Stimulated activated effector memory CD8-positive, alpha-beta T cell treated with anti-CD3 and anti-CD28 coated beads, Interleukin-12 subunit alpha, Interleukin-12 subunit beta, amount 100 ng/mL, for 72 hours (primary cell): ENCODE measurements at places on chromosomes 5 and 9.

- DNase-seq = no peak
Observed at GRCh38 chr5:74415695-74416102, 224.8 kb downstream of the ENC1 start.

DNA sequence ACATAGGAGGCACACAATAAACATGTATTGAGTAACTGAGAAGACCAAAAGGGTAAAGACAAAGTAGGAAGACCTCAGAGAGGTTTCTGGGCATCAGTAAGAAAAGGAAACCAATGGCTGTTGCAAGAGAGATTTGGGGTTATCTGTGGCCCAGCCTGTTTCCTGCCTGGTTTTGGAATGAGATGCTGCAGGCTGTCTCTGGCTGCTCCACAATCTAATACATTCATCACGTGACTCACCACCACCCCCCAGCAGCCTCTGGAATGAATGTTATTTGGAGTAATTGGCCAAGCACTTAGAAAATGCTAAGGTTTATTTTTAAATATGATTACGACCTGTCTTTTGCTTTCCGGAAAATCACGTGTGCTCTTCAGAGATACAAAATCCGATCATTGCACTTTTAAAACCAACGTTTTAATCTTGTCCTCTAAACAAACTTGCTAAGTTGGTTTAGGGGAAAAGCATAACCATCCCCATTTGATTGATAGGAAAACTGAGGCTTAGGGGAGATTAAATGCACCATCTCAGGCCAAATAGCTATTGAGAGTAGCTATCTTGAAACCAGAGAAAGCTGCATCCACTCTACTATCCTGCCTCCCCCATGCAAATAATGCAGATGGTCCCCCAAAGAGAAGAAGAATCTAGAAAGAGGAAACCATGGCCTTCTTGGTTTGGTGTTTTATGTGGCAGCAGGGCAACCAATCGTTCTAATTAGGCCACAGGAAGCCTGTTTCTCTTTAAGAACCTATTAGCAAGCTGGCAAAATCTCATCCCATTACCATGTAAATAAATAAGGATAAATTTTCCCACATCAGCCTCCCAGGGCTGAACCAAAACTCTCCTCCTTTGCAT is 151.8 kb upstream of the ADRA1B start:
- DNase-seq = no peak

- DNase-seq = no peak
Observed at GRCh38 chr5:14588145-14588544, 6.6 kb downstream of the OTULINL start.

DNA sequence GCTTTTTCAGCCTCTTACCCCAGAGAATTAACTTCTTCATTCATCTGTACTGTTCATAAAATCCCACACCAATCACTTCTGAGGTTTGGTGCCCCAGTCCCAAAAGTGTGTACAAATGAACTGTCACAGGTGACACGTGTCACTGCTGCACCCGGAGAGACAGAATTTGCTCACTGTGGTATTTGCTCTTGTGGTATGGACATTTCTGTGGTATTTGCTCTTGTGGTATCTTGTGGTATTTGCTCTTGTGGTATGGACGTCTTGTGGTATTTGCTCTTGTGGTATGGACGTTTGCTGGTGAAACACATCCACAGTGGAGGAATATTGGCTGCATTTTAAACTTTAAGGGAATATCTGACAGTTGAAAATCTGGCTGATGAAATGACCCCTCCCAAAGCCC is 214.9 kb upstream of the DAP start:
- no peak for DNase-seq

DNA sequence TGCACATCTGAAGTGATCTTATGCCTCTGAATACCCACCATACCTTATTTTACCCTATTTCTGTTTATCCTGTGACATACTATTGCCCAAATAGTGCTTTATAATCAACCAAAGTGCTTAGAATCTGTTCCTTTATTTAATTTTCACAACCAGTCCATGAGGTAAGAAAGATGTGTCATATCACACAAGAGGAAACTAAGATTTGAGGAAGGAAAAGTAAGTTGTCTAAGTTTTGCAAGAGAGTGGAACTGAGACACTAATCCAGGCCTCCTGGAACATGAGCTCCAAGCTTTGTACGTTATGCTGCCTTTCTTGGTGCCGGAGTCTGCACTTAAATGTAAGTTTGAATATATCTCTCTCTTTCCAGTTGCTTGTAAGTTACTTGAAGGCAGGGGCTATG is 17.2 kb downstream of the KDM3B start:
- DNase-seq = no peak

GRCh38 chr5:139340051-139340450 is 1.6 kb upstream of the PAIP2 start:
- no peak for DNase-seq

GRCh38 chr5:55601204-55601618 is 66.4 kb upstream of the PLPP1 start:
- DNase-seq = no peak

DNA sequence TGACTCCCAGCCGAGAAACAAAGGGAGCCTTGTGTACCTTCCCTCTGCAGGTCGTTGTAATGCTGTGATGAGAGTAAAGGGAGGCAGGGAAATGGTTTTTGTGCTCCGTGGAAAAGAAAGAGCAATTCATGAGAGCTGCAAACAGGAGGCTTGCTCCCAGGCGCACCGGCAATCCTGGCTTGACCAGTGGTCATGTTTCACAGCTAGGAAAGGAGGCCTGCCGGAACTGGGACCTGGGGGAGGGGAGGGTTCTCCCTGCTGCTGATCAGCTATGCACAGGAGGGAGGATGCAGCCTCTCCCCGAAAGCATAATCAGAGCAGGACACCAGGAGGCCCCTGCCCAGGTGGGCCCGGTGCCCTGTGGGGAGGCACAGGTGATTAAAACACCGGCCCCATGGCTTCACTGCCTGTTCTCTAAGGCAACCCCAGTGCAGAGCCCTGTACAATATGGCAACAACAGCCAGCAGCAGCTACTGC is 131.3 kb downstream of the ZDHHC21 start:
- DNase-seq = no peak

DNA sequence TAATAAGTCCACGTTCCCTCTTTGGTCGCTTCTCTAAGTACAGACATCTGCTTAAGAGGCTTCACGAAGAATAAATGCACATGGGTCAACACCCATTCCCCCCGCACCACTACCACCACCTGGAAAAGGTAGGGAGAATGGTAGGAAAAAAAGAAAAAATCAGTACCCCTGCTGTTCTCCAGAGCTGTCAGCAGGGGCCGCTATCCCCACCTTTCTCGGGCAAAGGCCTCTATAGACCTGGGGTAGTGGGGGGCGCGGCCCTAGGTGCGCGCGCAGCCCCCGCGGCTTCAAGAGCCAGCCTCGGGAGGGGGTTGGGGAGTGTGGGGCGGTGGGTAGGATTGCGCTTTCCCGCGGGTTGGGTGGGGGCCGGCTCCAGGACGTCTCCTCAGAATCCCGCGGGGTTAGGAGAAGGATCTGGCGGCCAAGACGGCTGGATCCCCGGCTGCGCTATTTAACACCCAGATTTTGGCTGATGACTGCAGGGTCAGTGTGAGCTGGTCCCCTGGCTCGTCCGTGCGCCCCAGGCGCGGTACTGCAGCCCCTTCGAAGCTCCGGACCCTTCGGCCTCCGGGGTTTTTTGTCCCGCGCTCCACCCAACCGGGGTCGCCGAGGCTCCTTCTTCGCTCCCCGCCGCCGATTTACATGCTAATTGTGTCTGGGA is 1.6 kb upstream of the SEMA6A start:
- DNase-seq = no peak

DNA sequence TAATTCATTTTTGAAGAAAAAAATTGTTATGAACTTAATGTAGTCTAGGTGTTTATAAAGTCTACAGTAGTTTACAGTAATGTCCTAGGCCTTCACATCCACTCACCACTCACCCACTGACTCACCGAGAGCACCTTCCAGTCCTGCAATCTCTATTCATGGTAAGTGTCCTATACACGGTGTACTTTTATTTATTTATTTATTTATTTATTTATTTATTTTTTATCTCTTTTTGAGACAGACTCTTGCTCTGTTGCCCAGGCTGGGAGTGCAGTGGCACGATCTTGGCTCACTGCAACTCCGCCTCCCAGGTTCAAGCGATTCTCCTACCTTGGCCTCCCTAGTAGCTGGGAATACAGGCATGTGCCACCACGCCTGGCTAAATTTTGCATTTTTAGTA is 39.3 kb upstream of the PIK3R1 start:
- no peak for DNase-seq

DNA sequence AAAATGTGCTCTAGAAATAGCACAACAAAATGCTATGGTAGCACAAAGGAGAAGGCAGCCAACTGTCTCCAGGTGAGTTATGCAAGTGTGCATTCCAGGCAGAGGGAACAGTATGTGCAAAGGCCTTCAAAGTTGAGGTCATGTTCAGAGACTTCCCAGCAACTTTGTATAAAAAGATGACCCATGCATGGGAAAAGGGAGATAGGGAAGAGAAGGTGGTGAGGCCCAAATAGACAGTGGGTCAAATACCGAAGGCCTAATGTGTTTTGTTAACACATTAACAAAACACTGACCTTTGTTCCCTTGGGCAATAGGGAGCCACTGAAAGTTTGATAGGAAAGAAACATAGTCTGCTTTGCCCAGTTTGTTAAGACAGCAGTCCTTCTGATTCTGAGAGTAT is 445.3 kb downstream of the EBF1 start:
- no peak for DNase-seq

DNA sequence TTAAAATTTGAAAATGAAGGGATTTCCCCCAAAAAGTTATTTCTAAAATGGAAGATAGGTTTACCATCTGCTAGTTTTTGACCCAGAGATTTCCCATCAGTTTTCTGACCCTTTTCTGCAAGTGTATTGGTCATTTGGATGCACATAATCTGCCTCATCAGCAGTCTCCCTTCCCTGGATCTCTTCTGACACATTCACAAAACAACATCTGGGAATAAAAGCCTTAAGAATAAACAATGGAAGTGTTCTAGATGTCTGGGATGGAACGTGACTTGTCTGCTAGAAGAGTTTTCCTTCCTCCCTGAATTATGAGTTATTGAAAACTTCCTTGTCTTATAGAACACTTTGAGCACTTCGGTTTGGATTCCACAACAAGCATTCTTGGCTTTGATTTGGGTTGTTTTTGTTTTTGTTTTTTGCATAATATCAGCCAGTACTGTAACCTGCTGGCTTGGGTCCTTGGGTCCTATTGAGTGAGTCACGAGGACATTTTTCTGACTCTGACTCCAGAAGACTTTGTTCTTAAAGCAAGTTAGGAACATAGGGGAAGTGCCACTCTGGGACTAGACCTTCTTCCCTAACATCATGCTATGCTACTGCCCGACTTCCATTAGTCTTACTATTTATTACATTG is 18.2 kb upstream of the ESM1 start:
- no peak for DNase-seq

DNA sequence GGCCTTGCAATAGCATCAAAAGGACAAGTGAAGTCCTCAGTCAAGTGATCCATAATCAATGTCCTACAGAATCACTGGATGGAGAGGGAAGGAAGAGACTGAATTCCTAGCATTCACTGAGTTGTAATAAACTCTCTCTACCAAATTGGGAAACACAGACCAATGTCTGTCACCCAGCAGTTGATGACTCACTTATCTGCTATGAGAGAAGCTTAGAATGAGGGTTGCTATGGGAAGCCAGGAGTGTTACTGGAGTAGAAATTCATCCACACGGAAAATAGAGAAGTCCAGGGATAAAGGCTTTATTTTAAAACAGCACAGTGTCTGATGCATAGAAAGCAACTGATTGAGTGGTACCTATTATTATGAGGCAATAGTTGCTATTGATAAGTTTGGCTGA is 407.4 kb downstream of the BRINP1 start:
- no peak for DNase-seq

DNA sequence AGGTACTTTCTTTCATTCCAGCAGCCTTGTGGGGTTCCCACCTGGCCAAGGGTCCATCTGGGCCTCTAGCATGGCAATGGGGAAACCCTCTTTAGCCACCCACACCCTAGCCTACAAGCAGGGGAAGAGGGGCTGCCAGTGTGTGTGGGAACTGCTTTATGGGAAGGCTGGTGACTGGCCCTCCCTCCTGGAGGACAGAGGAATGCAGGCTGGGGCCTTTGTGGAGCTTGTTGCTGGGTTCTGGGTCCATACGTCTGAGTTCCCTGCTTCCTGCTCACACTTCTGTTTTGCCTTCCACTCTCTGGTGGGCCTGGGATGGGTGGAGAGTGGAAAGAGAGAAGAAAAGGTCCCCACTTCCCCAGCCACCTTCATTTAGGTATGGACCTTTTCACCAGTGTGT is 14.9 kb upstream of the PITX1 start:
- DNase-seq = no peak

- no peak for DNase-seq
Observed at GRCh38 chr9:106934442-106935238, 71.7 kb downstream of the ZNF462 start.

- DNase-seq = no peak
Observed at GRCh38 chr9:31582071-31582470, 802.4 kb upstream of the ACO1 start.

GRCh38 chr5:139650031-139650688 is 2.0 kb downstream of the CXXC5 start:
- no peak for DNase-seq

GRCh38 chr5:144370273-144370672 is 199.6 kb downstream of the KCTD16 start:
- DNase-seq = no peak

- DNase-seq = no peak
Observed at GRCh38 chr5:158857976-158858375, 241.7 kb downstream of the EBF1 start.

GRCh38 chr9:122991370-122991830 is 42.1 kb upstream of the GPR21 start:
- no peak for DNase-seq

- no peak for DNase-seq
Observed at GRCh38 chr9:37281541-37281940, 141.0 kb upstream of the GRHPR start.

- DNase-seq = no peak
Observed at GRCh38 chr5:32358611-32359010, 45.9 kb upstream of the MTMR12 start.

- DNase-seq = no peak
Observed at GRCh38 chr5:81207009-81207408, 26.1 kb upstream of the CKMT2 start.

DNA sequence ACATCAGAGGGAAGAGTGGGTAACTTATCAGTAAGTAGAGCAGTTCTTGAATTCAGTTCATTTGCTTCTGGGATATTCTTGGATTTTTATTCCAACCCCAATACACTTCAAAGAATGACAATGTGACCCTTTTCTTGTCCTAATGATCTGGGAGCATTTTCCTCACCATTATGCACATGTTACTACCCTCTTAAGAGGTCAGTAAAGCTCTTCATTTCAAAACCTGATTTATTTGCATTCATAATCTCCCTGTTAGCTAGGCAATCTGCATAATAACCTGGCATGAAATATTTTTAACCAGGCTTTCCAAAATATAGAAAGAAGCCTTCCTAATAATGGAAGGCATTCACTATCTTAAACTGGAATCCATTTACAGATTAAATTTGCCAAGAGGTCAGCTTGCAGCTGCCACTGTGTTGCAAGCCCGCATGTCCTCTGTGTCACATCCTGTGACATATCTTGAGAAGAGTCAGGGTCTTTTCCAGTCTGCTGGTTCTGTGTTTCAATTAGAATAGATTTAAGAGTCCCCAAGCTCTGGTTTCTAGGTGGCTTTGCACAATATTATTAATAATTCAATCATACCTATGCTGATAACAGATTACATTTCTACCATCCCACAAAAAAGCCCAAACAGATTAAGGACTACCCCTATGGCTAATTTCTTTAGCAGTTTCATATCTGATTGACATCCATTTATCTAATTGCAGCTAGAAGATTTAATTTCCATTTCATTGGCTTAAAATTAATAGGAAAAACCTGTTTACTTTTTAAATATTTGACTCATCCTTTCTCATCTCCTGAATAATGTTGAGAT is 30.9 kb upstream of the PPP2R2B start:
- DNase-seq = no peak

GRCh38 chr5:116454417-116454927 is 120.2 kb downstream of the SEMA6A start:
- DNase-seq = no peak
